Testis (tissue), 5 donors: ENCODE measurements at places on chromosomes 16 and 17. TPM values are rescaled to one million over a fixed set of nuclear protein-coding genes. Genes with fewer than 3 reads are reported as not detected.

GRCh38 chr16:10242097-10242496, 59.9 kb upstream of the GRIN2A start:
- H3K36me3 ChIP-seq: no peaks in the 10 kb centered on the region
- H3K27me3 ChIP-seq: no peaks in the 10 kb centered on the region

The CSH1 gene
- 0.71 TPM for total RNA-seq

The TBC1D26 gene
- total RNA-seq: 18.7 TPM

DNA sequence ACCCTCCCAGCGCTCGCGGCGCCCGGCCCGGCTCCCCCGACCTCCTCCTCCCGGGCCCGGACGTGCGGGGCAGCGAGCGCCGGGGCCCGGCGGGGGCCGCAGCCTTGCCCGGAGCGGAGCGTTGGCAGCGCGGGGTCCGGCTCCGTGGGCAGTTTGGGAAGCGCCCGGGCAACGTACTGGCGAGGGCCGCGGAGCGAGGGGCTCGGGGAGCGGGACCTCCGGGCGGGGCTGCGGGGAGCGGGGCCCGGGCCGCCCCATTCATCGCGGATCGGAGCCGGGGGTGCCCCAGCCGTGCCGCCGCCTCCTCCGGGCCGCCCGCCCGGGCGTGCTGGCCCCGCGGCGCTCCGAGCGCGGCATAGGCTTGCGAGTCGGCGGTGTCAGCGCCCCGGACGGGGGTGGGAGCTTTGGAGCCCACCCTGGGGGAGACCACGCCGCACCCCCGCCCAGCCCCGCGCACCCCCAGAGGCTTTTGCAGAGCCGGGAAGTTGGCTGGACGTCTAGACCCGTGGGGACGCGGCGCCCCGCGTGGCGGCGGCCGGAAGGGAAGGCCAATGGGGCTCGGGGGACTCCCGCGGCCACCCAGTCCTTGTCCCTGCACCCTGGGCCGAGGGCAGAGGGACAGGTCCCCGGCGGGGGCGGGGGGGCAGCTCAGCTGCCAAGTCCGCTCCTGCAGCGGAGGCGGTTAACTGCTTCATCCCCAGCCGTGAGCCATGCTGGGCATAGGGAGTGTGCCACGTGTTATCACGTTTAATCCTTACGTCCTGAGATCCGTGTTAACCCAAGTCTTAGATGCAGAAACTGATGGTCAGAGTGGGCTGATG, 852 bp downstream of the ZNF469 start:
- DNase-seq: peak; percentile 36
- H3K36me3 ChIP-seq: no peaks in the 10 kb centered on the region
- H3K27ac ChIP-seq: no peak overlapping the region
- peak overlapping the region; percentile 26 for H3K4me3 ChIP-seq

The ACSM5 gene
- 5.6 TPM for total RNA-seq

The MT1F gene
- total RNA-seq: 3.6 TPM

DNA sequence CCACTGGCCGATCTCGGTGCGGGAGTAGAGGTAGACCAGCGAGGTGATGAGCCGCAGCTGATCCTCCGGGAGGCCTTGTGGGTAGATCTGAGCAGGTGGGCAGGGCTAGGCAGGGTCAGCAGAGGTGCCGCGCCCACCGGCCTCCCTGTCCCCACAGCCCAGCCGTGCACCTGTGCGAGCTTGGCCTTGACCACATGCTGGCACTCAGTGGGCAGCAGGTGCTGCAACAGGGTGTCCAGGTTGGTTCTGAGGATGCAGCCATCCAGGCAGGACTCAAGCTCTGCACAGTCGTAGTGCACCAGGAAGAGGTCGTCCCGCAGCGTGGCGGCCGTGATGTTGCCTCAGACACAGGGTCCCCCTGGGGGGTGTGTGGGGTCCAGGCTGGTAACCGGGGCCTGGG, 12.4 kb downstream of the MSLN start:
- no peak overlapping the region for H3K27ac ChIP-seq
- no peak for DNase-seq
- no peak overlapping the region for H3K4me3 ChIP-seq
- no peaks in the 10 kb centered on the region for H3K4me1 ChIP-seq
- H3K36me3 ChIP-seq: no peaks in the 10 kb centered on the region

DNA sequence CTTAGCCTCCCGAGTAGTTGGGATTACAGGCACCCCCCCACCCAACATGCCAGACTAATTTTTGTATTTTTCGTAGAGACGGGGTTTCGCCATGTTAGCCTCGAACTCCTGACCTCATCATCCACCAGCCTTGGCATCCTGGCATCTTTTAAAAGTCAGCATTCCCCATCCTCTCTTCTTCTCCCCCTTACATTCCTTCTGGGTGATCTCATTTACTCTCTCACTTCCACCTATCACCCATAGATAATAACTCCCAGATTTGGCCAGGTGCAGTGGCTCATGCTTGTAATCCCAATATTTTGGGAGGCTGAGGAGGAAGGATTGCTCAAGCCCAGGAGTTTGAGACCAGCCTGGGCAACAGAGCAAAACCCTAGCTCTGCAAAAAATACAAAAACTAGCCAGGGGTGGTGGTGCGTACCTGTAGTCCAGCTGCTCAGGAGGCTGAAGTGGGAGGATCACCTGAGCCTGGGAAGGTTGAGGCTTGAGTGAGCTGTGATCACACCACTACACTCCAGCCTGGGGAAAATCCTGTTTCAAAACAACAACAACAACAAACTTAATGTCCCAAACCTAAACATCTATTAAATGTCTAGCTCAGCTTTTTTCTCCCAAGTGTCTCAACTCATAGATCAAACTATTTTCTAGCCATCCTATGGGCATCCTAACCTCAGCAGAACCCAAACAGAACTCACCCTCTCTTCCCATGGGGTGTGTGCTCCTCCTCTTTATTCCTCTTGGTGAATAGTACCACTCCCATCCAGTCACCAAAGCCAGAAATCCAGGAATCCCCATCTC, 16.1 kb upstream of the SSTR2 start:
- no peaks in the 10 kb centered on the region for H3K4me1 ChIP-seq
- H3K36me3 ChIP-seq: no peaks in the 10 kb centered on the region
- H3K4me3 ChIP-seq: no peak overlapping the region
- no peak for DNase-seq
- H3K27me3 ChIP-seq: no peaks in the 10 kb centered on the region

DNA sequence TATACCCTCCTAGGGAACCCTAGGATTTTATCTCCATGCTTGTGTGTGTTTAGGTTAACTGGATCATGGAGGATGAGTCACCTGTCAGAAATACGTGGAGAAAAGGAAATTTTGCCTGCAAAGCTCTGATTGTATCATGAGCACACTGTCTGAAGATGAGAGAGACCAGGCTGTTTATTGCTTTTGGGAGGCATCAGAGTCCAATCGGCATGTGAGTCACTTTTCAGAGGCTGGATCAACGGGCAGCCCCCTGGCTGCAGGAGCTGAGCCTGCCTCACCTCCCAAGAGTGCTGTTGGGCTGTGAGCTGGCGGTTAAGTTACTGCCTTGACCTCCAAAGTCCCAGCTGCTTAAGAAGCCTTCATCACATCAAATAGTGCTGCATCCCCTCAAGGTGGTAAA, 41.5 kb upstream of the MED9 start:
- no peaks in the 10 kb centered on the region for H3K36me3 ChIP-seq
- no peaks in the 10 kb centered on the region for H3K4me1 ChIP-seq
- no peak overlapping the region for H3K27ac ChIP-seq

The PPP1R27 gene
- 1.6 TPM for total RNA-seq

DNA sequence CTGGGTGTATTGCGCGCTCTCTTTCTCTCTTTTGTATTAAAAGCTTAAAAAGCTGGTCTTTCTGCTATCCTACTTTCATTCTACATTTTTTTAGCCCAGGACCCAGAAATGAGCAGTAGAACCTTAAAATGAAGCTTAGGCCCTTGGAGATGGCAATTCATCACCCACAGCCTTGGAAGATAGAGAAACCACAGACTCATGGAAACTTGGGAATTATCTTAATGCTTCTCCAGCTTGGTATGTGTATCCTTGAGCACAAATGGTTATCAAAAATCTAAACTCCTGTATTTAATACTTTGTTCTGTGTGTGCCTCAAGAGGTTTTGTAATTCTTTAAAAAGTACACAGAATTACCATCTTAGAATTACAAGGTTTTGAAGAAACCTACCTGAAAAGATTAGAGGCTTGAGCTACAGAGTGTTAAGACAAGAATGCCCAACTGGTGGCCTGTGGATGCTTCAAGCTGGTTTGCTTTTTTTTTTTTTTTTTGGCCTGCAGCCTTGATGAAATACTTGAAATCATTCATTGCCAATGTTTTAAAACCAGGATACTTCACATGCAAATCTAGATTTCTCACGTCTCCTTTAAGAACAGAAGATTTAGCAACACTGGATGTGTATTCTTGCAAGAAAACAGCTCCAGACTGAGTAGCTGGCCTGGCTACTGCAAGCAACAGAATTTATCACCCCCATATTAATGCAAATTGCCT, 105.0 kb downstream of the XYLT1 start:
- H3K4me3 ChIP-seq: no peak overlapping the region
- H3K4me1 ChIP-seq: peaks cover 33% of the 10 kb centered on the region
- DNase-seq: no peak
- no peaks in the 10 kb centered on the region for H3K27me3 ChIP-seq
- H3K36me3 ChIP-seq: no peaks in the 10 kb centered on the region
- H3K27ac ChIP-seq: peak overlapping the region; percentile 32

The KCNJ12 gene
- total RNA-seq: 5.4 TPM

The TMEM92 gene
- total RNA-seq: 0.93 TPM

The EPOP gene
- total RNA-seq: 19.4 TPM

- no peak for DNase-seq
- no peaks in the 10 kb centered on the region for H3K27me3 ChIP-seq
- no peak overlapping the region for H3K4me3 ChIP-seq
- H3K36me3 ChIP-seq: no peaks in the 10 kb centered on the region
These were observed 10.4 kb downstream of the CDC42EP4 start for GRCh38 chr17:73301369-73301768.

DNA sequence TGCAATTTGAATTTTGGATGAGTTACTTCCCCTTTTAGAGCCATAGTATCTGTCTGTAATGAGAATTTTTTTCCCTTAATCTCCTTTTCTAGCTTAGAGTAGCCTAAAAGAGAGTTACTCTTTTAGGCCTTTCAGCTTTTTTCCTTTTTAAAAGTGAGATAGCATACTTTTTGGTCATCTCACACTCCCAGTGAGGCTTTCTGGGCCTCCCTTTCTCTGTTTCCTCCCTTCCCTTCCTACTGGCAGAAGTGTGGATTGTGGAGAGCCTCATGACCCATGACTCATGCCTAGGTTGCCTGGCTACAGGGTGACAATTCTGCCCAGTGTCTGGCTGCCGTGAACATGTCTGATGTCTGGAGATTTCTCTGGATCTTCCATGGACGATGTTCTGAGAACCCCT, 15.2 kb downstream of the KRT23 start:
- no peaks in the 10 kb centered on the region for H3K4me1 ChIP-seq
- no peak overlapping the region for H3K4me3 ChIP-seq
- no peaks in the 10 kb centered on the region for H3K36me3 ChIP-seq

The KREMEN2 gene
- 1.7 TPM for total RNA-seq

DNA sequence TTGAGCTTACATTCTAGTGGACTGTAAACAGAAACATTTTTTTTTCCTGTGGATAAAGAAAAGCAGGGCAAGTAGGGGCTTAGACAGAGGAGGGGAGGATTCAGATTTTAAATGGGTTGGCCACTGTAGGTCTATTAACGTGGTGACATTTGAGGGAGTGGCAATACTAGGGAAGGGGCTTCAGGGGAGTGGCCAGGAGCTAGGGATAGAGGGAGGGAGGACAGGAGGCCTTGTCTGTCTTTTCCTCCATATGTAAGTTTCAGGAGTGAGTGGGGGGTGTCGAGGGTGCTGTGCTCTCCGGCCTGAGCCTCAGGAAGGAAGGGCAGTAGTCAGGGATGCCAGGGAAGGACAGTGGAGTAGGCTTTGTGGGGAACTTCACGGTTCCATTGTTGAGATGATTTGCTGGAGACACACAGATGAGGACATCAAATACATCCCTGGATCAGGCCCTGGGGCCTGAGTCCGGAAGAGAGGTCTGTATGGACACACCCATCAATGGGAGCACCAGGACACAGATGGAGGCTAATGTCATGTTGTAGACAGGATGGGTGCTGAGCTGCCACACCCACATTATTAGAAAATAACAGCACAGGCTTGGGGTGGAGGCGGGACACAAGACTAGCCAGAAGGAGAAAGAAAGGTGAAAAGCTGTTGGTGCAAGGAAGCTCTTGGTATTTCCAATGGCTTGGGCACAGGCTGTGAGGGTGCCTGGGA, 6.5 kb upstream of the HBM start:
- H3K4me3 ChIP-seq: no peak overlapping the region
- no peak for DNase-seq
- no peak overlapping the region for H3K27ac ChIP-seq
- H3K27me3 ChIP-seq: no peaks in the 10 kb centered on the region
- peaks cover 4% of the 10 kb centered on the region for H3K4me1 ChIP-seq
- H3K36me3 ChIP-seq: no peaks in the 10 kb centered on the region

DNA sequence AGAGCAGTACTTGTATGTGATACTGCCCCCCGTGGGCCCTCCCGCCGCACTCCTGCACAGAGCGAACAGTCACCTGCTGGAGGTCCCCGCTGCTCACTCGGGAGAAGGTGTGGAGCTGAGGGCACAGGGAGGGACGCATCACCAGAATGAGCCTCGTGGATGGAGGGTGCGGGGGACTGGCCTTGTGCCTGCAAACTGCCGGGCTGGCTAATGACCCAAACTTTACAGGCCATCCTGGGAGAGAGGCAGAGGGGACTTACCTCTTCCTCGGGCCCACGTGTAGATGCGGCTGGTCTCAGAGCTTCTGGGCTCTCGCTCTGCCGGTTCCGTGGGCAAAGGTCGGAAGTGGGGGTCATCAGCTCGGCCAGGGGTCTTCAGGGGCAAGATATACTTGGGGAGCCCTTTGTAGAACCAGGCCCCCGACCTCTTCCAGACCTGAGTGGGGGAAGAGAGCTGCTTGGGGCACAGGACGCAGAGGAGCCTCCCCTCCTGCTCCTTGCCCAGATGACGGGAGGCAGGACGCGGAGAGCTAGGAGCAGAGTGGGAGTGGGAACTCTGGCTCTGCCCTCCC, 65.5 kb upstream of the DOC2B start:
- no peak overlapping the region for H3K4me3 ChIP-seq
- no peaks in the 10 kb centered on the region for H3K4me1 ChIP-seq
- no peaks in the 10 kb centered on the region for H3K36me3 ChIP-seq
- DNase-seq: no peak

GRCh38 chr16:50668368-50669008, 12.6 kb downstream of the SNX20 start:
- H3K4me1 ChIP-seq: no peaks in the 10 kb centered on the region
- no peaks in the 10 kb centered on the region for H3K36me3 ChIP-seq
- no peak for DNase-seq
- no peak overlapping the region for H3K4me3 ChIP-seq
- no peaks in the 10 kb centered on the region for H3K27me3 ChIP-seq
